ENCODE measurements at places on chromosomes 3 and 15.

DNA sequence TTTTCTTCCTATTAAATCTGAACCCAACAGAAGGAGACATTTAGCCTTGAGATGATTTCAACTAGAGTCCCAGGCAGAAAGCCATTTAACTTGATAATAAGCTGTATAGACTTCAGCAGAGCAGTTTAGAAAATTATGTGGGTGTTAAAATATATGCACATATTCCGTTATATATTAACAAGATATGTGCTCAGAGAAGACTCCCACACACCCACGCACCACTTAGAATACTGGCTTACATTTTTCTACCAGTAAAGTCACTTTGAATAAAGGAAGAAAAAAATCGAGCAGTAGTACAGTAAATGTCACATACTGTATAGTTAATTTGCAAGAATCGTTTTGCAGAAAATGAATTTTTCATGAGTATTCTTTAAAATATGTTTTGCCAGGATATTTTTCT lies 599.3 kb downstream of the FGF12 start:
- DNase-seq: no peak

DNA sequence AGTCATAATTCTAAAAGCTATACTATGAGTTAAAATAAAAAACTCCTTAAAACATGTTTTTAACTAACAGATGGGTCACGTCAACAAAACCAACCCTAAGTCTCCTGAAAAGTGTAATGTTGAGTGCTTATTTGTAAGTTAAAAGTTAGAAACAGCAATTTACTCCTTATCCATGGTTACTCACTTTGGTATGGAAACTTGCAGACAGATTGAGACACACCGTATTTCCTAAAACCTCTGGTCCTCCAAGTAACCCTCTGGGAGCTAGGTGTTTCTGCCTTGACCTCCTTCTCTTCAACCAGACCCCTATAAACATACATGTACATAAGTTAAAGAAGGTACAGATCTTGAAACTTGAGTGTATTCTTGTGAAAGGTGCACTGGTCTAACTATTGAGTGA lies 3.1 kb downstream of the COL8A1 start:
- DNase-seq: no peak

GRCh38 chr3:42014458-42014920 lies 52.6 kb upstream of the ULK4 start:
- DNase-seq: no peak

DNA sequence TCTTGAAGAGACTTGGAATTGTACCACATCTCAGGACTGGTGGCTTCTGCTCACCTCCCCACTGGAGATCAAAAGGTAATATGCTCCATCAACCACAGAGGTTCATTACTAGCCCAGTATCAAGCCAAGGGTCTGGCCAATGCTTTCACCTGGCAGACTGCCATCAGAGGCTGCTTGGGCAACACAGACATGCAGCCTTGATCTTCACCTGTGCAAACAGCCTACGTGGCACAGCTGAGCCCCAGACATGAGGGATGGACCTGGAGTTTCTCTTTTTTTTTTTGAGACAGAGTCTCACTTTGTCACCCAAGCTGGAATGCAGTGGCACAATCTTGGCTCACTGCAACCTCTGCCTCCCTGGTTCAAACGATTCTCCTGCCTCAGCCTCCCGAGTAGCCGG lies 105.6 kb upstream of the HES1 start:
- DNase-seq: no peak

DNA sequence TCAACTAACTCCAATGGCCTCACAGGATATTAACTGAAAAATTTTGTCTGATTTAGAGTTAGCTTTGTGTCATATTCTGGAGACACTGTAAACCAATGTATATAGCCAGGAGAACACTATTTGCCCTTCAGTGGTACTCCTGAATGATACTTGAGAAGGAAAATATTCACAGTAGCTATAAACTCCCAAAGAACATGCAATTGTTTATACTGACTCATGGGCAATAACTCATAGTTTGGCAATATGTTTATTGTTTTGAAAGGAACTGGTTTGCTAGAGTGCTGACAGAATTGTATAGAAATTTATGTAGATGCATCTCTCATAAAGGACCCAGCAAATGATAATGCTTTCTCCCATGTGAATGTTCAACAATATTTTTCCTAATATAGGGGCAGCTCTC lies 537.6 kb downstream of the PLOD2 start:
- no peak for DNase-seq

DNA sequence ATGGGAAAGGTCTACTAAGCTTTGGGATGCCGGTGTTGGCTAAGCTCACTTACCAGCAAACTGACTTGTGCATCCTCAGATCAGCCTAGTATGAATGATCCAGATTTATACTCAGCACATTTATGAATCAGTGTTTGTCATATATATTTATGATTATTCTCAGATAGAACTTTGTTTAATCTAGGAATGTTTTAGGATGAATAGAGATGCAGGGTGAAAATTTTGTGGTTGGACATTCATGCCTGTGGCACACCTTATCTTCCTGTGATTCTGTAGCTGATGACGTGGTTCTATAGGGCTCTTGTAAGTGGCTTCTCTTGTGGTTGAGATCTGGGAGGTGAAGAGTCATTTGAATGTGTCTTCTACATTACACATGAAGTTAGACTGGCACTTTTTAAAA lies 11.4 kb downstream of the CDIN1 start:
- no peak for DNase-seq

DNA sequence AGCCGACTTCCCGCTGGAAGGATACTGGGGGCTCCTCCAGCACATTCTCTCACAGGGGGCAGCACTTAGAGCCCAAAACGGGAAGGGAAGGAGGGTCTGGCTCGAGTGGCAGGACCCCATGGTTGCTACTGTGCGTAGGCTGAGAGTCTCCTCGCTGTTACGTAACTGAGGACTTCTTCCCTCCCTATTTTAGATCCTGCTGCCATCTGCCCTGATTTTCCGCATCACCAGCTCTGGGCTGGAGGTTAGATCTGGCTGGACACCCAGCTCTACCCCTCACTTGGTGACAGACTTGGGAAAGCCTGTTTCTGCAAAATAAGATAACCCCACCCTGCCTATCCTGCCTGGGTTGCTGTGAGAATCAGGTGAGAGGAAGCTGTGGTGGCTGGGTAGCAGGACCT lies 47.7 kb downstream of the BDH1 start:
- no peak for DNase-seq

DNA sequence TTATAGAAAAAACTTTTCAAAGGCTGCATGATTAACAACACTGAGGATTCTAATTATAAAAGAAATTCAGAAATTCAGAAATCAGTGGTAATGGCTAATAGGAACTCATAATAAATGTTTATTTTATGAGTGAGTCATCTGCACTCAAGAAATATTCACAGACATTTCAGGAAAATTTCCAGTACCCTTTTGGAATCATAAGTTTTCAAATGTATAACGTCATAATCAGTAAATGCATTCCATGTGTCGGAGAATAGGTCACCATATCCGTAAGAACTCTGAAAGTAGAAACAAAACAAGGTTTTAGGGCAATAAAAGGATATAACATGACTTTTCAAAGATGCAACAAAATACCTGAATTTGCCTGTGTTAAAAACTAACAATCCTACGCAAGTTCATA lies 24.7 kb downstream of the EOGT start:
- DNase-seq: no peak

GRCh38 chr3:124859025-124859424 lies 28.1 kb downstream of the ITGB5 start:
- DNase-seq: no peak

DNA sequence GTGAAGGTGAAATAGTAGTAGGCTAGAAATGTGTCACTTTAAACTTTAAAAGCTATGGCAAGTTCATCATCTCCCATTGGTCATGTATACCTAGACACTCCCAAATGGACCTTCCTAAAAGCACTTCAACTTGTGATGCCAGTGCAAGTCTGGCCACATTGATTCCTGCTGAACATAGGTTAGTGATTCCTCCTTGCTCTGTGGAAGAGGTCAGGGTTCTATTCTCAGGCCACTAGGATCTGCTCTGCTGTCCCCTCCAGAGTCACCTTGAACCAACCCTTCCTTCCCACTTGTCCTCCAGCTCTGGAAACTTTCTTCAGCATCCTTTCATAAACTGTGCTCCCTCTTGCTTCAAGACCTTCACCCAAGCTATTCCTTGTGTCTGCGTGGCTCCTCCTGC lies 301.7 kb downstream of the RPLP1 start:
- DNase-seq: no peak

DNA sequence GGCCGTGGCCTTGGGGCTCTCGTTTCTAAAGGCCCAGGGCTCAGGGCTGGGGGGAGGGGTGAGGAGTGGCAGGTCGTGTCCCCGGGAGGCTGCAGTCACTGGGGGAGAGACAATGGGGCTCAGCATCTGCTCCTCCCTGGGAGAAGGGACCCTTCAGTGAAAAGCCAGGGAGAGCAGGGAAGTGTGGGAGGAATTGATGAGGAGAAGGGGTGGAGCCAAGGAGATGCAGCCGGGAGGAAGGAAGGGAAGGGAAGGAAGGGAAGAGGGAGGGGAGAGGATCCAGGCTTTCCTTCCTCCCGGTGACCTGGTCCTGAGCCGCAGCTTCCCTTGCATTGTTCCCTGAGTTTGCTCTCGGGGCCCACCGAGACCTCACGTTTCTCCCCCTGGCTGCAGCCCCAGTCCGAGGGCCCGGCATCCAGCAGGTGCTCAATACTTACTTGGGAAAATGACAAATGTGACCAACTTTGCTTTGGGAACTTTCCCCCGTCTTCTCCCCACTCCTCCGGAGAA lies 1.4 kb upstream of the ZNF710 start:
- DNase-seq: no peak

GRCh38 chr3:31541089-31541488 lies 8.4 kb downstream of the STT3B start:
- DNase-seq: no peak

DNA sequence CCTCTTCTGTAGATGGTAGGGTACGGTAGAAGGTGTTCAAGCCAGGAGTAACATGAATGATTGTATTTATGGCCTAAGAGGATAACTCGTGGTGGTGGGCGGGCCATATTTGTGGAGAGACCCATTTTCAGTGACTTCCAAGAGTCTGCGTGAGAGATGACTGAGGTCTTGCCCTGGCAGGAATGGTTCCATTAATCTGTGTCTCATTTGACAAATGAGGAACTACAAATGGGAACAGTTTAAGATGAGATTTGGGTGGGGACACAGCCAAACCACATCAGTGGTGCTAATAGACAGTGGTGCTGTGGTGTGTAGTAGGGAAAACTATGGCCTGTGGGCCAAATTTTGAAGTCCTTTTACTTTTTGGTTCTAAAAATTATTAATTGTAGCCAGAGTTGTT lies 47.1 kb downstream of the FLNB start:
- DNase-seq: no peak

DNA sequence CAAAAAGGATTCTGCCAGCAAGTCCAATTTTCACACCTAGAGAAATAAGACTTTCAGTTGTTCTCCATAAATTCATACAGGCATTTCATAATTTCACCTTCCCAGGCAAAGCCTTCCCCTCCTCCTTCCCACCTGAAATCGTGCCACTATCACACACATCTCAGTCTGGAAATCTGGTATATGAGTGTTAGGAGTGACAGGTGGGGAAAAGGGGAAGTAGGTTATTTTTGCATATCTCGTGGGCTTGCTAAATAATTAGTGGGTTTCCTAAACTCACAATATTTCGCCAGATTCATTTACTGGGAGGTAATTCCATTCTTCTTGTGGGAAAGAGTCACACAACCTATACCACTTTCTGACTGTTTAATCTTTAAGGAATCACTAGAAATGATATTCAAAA lies 7.4 kb downstream of the ALDH1A2 start:
- DNase-seq: no peak

- no peak for DNase-seq
Measured at GRCh38 chr3:179464323-179465092, 13.2 kb upstream of the GNB4 start.

DNA sequence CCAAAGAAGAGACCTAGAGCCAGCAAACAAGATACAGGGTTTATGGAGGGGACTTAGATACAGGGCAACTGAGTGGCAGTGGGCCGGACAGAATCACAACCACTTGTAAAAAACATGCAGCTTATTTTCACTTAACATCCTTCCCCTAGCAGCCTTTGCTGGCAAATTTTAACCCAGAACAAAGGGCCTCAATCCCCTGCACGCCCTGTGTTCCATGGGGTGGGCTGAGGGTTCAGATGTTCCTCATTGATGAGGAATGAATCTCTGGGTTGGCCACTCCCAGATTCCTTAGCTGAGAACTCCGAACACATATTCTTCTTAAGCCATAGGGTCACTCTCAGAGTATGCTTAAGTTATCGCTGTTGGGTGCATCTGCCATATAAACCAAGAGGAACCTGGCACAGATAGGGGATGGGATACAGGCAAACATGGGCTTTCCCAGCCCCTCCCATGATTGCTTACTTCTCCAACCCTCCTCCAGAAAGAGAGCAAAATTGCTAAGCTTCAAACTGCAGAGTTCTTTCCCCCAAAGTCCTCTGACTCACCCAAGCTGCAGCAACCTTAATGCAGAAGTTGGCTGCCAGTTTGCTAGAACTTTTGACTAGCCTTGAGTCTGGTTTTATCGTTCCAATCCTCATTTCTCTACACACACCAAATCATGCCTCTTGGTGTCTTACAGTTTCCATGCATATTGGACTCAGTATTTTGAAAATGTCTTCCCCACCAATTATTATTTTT lies 146.9 kb downstream of the CD47 start:
- no peak for DNase-seq

GRCh38 chr3:117567906-117568305 lies 858.3 kb downstream of the TUSC7 start:
- DNase-seq: no peak

- no peak for DNase-seq
Measured at GRCh38 chr3:42214565-42215283, 51.3 kb downstream of the CCK start.

GRCh38 chr3:45280971-45281370 lies 54.9 kb upstream of the TMEM158 start:
- DNase-seq: no peak

- DNase-seq: no peak
Measured at GRCh38 chr3:124823206-124823605, 64.0 kb downstream of the ITGB5 start.

- DNase-seq: no peak
Measured at GRCh38 chr3:15122398-15122797, 23.4 kb upstream of the RBSN start.

- no peak for DNase-seq
Measured at GRCh38 chr3:56654460-56654859, 28.6 kb downstream of the TASOR start.
